Activated CD4-positive, alpha-beta memory T cell treated with anti-CD3 and anti-CD28 coated beads, Interleukin-2, amount 10 ng/mL, durations not matched to agents 7 days and 5 days (primary cell): ENCODE measurements at places on chromosomes 1 and 21. TPM values are rescaled to one million over a fixed set of nuclear protein-coding genes. Genes with fewer than 3 reads are reported as not detected.

The FAM177B gene
- total RNA-seq = not detected

The OLIG2 gene
- total RNA-seq = not detected

The TCEA3 gene
- total RNA-seq = 1.2 TPM

DNA sequence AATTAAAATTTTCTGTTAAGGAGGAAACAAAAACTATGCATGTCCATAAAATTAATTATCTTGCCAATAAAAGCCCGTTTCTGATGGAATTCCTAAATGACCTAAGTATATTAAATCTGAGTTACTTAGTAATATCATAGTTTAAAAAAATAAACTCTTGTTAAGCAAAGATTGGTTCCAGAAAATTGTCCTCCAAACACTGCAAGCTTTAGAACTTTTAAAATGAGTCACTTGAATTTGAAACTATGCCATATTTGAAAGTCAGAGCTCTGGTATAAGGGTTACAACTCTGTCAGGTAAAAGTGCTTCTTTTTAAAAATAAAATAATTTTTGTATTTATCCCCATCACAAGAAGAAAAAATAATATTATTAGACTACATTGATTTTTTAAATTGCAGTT lies 409.5 kb downstream of the PLPP3 start:
- DNase-seq = no peak

- peak; percentile 20 for DNase-seq
Measured at GRCh38 chr1:223747838-223748335, 35.5 kb downstream of the CAPN2 start.

The NR1I3 gene
- not detected for total RNA-seq

The BCAN gene
- total RNA-seq = not detected

GRCh38 chr1:77287535-77287934 lies 5.7 kb downstream of the AK5 start:
- no peak for DNase-seq

The FAM43B gene
- total RNA-seq = not detected

The OR2G6 gene
- total RNA-seq = not detected

- DNase-seq = no peak
Measured at GRCh38 chr1:94522304-94522703, 19.3 kb downstream of the F3 start.

The HLX gene
- 0.33 TPM for total RNA-seq
